Activated CD4-positive, alpha-beta memory T cell treated with anti-CD3 and anti-CD28 coated beads, Interleukin-2, amount 10 ng/mL, durations not matched to agents 7 days and 5 days (primary cell): ENCODE measurements at places on chromosomes 3 and 15. TPM values are rescaled to one million over a fixed set of nuclear protein-coding genes. Genes with fewer than 3 reads are reported as not detected.

DNA sequence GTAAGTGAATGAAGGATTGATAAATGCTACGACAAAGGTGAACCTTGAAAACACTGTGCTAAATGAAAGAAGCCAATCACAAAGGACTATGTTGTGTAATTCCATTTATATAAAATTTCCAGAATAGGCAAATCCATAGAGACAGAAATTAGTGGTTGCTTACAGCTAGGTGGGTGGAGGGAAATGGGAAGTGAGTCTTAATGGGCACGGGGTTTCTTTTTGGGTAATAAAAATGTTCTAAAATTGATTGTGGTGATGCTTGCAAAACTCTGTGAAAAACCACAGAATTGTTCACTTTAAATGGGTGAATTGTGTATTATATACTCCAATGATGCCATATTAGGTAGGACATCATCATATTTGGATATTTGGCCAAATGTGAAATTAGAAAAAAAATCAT, 20.9 kb upstream of the TEX9 start:
- no peak for DNase-seq

The ZIC4 gene
- total RNA-seq: not detected

The TYRO3 gene
- 1.9 TPM for total RNA-seq

The ALS2CL gene
- total RNA-seq: 7.4 TPM

DNA sequence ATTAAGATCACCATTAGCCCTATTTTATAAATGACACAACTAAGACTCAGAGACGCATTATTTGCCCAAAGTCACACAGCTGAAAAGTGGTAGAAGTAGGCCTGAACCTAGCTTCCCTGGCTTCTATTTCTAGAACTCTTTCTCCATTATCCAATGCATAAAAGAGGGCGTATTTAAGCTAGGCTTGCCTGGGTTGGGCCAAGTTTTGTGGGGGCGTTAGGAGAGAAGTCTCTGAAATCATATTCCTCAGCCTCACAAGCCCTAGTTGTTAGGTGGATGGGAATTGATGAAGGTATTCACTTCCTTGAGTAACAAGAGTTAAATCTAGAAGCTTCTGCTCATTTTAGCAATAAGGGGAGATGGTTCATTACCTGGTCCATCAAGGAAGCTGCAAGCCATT, 22.3 kb downstream of the TIMP4 start:
- no peak for DNase-seq

- no peak for DNase-seq
These were observed 12.1 kb downstream of the PDCD6IP start for GRCh38 chr3:33810545-33810944.

GRCh38 chr15:77992356-77993222, 84.9 kb downstream of the TBC1D2B start:
- no peak for DNase-seq

DNA sequence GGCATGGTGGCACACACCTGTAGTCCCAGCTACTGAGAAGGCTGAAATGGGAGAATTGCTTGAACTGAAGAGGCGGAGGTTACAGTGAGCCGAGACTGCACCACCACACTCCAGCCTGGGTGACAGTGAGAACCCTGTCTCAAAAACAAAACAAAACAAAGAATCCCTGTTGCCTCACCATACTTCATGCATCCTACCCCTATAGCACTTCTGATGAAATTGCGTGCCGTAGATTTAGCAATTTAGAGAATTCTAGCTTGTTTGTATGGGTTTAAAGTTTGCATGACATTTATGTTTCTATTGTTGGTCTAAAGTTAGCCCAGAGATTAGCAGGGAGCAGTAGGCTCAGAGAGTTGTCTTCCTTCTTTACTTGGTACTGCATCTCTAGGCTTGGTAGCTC, 7.8 kb downstream of the RAB5A start:
- no peak for DNase-seq

DNA sequence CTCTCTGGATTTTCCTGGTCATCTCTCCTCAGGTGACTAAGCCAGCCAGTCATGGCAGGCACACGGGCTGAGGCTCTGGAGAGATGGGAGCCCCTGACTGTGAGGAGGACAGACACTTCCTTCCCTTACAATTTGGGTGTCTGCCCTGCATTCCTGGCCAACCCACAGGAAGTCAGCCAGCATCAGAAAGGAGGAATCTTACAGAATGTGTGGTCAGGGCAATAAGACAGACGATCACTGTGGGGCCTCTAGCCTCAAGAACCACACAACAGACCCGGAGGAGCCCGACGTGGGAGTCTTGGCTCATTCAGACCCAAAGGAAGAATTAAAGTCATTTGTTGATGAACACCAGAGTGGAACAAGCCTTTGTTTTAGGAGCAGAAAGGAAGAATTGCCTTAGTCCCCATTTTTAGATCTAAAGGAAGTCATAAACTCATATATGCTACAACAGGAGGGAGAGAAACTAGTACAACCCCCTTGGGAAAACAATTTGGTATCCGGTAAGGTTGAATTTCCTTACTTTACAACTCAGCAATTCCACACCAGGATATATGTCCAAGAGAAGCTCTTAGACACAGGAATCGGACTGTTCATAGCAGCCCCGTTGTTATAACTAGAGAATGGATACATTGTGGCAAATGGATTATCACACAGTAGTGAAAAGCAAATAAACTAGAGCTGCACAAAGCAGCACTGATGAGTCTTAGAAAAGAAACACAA, 62.2 kb downstream of the ABTB1 start:
- no peak for DNase-seq

The DAZL gene
- not detected for total RNA-seq

The SMCO1 gene
- not detected for total RNA-seq

GRCh38 chr3:168427156-168427555, 331.4 kb upstream of the GOLIM4 start:
- DNase-seq: no peak

- no peak for DNase-seq
These were observed 415.0 kb downstream of the PDCD6IP start for GRCh38 chr3:34213478-34213877.

DNA sequence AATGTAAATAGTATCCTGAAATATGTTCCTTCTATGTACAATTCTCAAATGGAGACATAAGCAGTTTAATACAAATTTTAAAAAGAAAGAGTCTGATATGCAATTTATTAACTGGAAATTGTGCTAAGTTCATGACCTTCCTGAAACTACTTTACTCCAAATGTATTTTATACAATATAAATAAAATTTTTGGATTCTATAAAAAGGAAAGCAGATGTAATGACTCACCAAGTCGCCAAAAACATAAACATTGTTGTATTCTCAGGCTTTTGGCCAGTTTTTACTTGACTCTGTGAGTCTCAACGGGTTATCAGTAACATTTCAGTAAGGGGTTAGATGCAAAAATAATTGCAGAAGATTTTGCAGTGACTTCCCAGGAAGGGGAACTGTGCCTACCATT, 948.2 kb downstream of the EPHA3 start:
- no peak for DNase-seq

GRCh38 chr15:74349241-74349778, 18.1 kb downstream of the CYP11A1 start:
- DNase-seq: no peak

DNA sequence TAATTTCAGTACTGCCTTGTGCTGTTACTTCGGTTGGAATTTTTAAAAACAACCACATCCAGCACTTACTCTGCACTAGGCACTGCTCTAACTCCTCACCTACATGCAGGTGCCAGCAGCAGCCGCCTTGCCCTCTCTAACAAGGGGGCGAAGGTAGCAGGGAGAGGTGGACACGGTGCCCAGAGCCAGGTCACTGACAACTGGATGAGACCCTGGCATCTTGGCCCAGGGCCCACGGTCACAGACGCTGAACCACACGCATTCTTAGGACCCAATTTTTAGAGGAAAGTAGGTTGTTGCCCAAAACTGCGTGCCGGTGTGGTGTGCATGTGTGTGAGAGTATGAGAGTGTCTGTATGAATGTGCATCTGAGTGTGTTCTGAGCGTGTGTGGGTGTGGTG, 63.4 kb upstream of the GATA2 start:
- no peak for DNase-seq

- DNase-seq: no peak
These were observed 36.4 kb downstream of the CFAP100 start for GRCh38 chr3:126431103-126431534.

The ZNF35 gene
- 3.5 TPM for total RNA-seq

The MGLL gene
- total RNA-seq: 1.5 TPM

- DNase-seq: no peak
These were observed 5.8 kb downstream of the USP13 start for GRCh38 chr3:179658606-179659005.

The ACTRT3 gene
- 0.43 TPM for total RNA-seq

The DUOXA2 gene
- not detected for total RNA-seq

GRCh38 chr3:12966847-12967605, 106.2 kb downstream of the IQSEC1 start:
- no peak for DNase-seq

- no peak for DNase-seq
These were observed 9.7 kb upstream of the EIF1B start for GRCh38 chr3:40299721-40300335.

The CFAP44 gene
- total RNA-seq: 3.3 TPM

GRCh38 chr3:125045965-125046364, 9.8 kb downstream of the HEG1 start:
- no peak for DNase-seq
